Caki2 (cell line): ENCODE measurements at places on chromosomes 11 and 22.

- DNase-seq: no peak
These were observed 4.3 kb upstream of the APOBEC3A start for GRCh38 chr22:38953091-38953490.

- no peak for DNase-seq
These were observed 412.2 kb downstream of the TBC1D22A start for GRCh38 chr22:47174671-47175112.

- DNase-seq: no peak
These were observed 28.5 kb downstream of the GLB1L2 start for GRCh38 chr11:134360050-134360835.

DNA sequence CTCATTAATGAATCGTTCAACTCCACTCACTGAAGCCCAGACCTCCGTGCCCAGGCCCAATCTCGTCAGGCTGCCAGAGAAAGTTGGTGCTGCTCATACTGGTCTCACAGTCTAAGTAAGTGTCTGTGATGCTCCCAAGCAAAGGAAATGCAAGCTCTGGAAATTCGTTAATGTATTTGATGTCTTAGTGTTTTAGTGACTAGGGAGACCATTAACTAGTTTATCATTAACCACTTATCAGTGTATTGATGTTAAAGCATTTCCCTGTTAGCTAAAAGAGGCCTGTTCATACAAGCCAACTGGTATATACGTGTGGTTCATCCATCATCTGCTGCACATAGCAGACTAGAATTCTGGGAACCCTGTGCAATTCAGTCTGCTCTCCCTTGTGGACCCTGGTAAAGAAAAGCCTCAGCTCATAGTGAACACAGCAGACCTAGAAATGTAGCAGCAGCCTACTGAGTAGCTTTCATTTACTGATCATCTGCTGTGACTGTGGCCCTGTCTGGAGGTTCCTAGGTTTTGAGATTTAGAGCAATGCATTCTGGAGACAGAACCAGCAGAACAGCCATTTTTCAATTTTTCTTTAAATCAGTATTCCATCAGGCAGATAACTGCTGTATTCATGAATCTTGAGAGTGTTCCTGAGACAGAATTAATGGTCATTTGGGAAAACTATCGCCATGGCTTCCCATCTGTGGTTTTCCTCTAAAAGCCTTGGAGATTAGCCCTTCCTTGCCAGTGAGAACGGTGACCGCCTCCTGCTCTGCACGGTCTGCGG lies 15.7 kb upstream of the AIFM3 start:
- DNase-seq: peak; percentile 76

DNA sequence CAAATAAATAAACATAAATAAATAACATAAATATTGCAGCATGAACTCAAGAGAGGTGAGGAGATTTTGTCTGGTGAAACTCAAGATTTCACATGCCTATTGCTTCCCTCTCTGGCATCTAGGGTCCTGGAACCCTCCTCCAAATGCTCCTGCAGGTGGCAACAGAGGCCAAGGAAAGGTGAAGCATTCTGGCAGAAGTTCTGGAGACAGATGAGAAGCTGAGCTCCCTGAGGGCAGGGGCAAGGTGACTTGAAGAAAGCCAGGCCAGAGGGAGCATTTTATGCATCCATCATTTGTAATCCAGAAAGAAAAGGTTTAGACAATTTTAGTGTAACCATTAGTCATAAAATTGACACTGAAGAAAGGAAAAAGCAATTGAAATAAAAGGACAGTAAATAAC lies 64.9 kb downstream of the ENDOD1 start:
- DNase-seq: peak; percentile 18

DNA sequence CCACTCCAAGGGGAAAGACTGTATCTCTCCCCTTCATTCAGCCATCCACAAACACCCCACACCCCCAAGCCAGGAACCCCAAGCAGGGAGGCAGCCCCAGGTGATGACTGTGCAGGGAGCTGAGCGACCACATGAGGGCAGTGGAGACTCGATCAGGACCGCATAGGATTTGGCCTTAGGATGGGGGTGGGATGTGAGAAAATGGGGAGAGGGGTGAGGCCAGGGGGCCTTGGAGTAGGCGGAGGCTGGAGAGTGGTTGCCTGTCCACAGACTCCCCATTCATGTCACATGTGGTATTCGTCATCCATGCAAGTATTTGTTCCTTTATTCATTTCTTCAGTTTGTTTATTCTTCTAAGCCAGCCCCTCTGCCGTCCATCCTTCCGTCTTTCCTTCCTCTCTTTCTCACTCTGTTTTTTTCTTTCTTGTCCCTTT lies 2.7 kb upstream of the RHOD start:
- DNase-seq: peak; percentile 60

DNA sequence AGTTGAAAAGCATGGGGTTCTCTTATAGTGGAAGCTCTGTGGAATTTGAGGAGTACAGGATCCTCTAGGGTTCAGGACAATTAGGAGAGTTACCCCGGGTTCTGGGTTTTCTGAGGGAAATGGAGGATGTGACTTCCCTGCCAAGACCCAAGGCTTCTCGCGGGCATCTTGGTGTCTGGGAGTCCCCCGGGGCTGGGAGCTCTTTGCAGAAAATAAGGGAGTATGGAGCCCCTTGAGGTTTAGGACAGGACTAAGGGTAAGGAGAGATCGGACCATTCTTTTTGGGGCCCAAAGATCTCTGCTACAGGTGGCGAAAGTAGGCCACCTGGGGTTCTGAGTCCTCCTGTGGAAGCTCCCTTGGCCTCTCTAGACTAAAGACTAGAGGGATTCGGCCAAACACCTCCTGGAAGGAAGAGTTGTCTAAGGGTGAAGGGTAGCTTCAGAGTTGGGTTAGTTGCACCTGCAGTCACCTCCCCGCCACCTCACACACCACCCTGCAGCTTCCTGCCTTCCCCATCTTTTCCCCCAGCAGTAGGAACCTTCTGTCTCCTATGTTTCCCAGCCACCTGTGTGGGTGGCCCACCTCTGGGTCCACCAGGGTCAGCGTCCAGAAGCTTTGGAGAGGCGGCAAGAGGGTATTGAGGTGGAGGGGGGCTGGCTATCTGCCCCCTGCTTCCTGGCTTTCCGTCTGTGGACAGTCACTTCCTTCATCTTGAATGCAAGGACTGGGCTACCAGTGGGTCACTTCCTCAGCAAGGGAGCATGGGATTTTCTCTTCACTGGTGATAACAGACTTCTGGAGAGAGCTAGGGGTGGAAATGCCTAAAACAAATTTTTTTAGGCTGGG lies 908 bp downstream of the LIMK2 start:
- no peak for DNase-seq

GRCh38 chr22:17095538-17095937 lies 10.7 kb downstream of the IL17RA start:
- DNase-seq: no peak

DNA sequence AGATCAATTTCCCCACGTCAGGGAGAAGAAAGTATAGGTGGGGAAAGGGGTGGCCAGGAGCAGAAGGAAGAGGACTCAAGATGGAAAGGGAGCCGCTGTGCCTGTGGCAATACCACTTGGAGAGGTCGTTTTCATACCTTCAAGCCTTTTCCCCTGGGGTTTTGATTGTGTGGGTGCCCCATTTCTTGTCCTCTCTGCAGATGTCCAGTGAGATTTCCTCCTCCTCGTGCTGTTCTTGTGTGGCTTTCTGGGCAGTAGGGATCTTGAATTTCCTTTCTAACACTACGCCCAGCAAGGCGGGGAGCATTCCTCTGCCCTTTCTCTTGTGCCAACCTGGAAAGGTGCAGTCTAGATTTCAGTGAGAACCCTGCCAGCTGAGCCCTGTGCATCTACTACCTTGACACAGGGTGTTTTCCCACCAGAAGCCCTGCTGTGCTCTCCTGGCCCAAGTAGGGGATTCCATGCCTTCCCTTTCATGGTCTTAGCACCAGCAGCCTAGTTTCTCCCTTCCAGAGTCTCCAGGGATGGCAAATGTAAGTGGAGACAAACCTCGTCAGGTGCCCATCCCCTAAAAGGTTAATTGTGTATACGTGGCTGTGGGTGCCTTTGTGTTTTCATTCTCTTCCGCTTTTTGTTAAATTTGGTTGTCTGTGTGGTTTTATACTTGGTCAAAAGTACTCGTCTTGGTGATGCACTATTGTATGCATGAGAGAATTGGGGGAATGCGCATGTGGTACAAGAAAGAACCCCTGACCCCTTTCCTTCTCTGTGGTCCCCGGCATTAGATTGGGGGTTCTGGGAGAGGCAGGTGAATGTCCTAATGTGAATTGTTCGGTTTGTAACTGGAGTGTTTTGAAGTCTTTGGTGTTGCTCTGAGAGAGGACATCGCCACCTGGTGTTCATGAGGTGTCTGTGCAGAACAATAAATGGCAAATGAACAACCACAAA lies 71.4 kb upstream of the MPEG1 start:
- DNase-seq: peak; percentile 9

- DNase-seq: no peak
These were observed 227.6 kb downstream of the MN1 start for GRCh38 chr22:27574002-27574366.

DNA sequence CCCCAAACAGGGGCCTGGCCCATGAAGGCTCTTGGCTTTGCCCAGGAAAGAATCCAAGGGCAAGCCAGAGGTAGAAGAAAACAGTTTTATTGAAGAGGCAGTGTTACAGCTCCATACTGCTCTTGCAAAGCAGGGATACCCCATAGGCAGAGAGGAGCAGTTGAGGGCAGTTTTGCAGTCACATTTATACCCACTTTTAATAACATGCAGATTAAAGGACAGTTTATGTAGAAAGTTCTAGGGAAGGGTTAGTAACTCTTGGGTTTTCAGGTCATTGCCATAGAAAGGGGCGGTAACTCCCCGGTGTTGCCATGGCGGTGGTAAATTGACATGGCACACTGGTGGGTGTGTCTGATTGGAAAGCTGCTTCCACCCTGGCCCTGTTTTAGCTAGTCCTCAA lies 80.5 kb upstream of the GNAZ start:
- no peak for DNase-seq

DNA sequence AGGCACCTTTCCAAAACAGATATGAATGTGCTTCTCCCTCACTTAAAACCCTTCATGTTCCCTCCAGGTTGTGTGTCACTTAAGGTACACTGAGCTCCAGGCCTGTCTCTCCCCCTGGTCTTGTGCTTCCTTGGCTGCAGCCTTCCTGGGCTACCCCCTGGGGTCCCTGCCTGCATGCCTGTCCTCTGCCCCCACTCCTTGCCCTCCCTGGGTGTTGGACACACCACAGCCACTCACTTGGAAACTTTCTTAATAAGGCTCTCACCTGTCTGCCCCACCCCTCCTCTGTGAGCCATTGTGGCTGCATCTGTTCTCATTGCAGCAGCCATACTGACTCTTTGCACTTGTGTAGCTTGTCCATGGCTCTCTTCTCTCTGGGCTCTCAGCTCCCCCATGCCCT lies 60.6 kb downstream of the CABIN1 start:
- DNase-seq: no peak

GRCh38 chr11:70788248-70789022 lies 390.1 kb downstream of the CTTN start:
- peak; percentile 52 for DNase-seq

- DNase-seq: no peak
These were observed 37.5 kb downstream of the MYBPC3 start for GRCh38 chr11:47314992-47315391.

DNA sequence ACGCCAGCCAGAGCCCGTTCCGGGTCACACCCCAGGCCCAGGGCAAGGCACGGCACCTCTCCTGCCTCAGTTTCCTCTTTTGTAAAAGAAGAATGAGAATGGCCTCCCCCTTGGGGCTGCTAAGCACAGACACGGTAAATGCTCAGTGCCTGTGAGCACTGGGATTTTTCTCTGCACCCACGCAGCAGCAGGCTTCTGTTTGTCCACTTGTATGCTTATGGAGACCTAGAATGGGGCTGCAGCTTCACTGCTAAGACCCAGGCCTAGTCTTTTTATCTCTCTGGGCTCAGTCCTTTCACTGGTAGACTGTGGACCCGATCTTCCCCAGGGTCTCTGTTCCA lies 1327.9 kb downstream of the TBC1D22A start:
- no peak for DNase-seq

DNA sequence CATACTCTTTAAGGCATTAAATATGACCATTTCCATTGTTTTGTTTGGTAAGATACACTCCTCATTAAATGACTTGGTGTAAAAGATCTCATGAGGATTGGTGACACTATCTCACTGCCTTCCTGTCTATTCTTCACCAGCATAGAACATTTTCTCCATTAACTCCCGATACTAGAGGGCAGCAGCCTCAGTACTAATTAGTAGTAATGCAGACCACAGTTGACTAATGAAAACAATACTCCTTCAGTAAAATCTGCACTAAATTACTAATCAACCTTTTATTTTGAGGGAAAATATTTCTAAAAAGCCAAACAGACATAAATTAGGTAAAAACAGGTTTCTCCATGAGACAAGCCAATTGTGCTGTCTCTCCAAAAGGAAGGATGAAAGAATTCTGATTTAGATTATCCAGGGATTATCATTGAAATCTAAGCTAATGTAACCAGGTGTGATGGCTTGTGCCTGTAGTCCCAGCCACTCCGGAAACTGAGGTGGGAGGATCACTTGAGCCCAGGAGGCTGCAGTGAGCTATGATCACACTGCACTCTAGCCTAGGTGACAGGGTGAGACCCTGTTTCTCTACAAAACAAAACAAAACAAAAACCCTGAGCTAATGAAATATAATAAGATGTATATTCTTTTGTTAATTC lies 9.4 kb downstream of the PGM2L1 start:
- peak; percentile 39 for DNase-seq

- DNase-seq: no peak
These were observed 402.8 kb downstream of the MIAT start for GRCh38 chr22:27060190-27060589.

- peak; percentile 98 for DNase-seq
These were observed 1.9 kb downstream of the CD151 start for GRCh38 chr11:834371-835316.

- peak; percentile 72 for DNase-seq
These were observed 30.7 kb upstream of the CLDN5 start for GRCh38 chr22:19554834-19555404.

GRCh38 chr22:35437049-35437448 lies 37.1 kb downstream of the MCM5 start:
- DNase-seq: peak; percentile 46

DNA sequence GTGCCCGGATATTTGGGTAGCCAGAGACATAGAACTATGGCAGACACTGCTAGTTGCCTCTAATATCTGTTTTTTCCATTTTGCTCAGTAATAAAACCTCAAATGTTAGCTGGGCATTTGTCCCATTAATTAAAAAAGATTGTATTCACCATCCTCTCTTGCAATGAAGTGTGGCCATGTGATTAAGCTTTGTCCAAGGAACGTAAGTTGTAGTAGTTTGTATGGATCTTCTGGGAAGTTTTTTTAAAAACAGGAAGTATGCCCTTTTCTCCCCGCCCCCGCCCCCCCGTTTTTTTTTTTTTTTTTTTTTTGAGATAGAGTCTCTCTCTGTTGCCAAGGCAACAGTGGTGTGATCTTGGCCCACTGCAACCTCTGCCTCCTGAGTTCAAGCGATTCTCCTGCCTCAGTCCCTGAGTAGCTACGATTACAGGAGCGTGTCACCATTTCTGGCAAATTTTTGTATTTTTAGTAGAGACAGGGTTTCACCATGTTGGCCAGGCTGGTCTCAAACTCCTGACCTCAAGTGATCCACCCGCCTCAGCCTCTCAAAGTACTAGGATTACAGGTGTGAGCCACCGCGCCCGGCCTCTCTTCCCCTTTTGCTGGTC lies 1.7 kb upstream of the TMEM135 start:
- DNase-seq: no peak

- DNase-seq: no peak
These were observed 10.2 kb upstream of the GRAMD1B start for GRCh38 chr11:123419731-123420452.
